ENCODE measurements at places on chromosomes 6 and 20.

GRCh38 chr6:88982720-88983119 lies 19.3 kb upstream of the RNGTT start:
- no peaks in the 10 kb centered on the region for H3K27me3 ChIP-seq
- no peaks in the 10 kb centered on the region for H3K36me3 ChIP-seq
- H3K27ac ChIP-seq = no peak overlapping the region

DNA sequence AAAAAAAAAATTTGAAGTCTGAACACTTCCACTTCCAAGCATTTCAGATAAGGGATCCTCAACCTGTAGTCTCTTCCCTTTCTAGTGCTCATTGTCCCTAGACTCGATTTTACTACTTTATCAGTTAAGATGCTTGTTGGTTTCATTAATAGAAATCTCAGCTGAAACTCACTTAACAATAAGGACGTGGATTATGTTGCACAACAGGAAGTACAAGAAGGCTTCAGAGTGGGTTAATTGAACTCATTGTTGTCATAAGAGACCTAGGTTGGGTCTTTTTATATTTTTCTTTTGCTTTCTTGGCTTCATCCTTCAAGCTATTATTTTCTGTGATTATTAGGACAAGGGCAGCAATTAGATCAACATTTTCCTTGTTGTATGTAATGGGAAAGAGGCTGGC lies 175.2 kb downstream of the CDKAL1 start:
- no peak overlapping the region for H3K4me3 ChIP-seq
- no peaks in the 10 kb centered on the region for H3K27me3 ChIP-seq
- no peak for DNase-seq
- no peak overlapping the region for H3K27ac ChIP-seq

GRCh38 chr20:2301164-2301622 lies 5.4 kb downstream of the TGM3 start:
- no peak overlapping the region for H3K4me3 ChIP-seq
- no peak for DNase-seq
- no peaks in the 10 kb centered on the region for H3K27me3 ChIP-seq

GRCh38 chr6:147447835-147448611 lies 60.5 kb upstream of the SAMD5 start:
- DNase-seq = no peak

All from ovary (tissue), 10 donors.